Coronary artery (tissue), 2 donors: ENCODE measurements at places on chromosomes 6 and 20.

- DNase-seq = no peak
These were observed 71.7 kb downstream of the B4GALT5 start for GRCh38 chr20:49641683-49642656.

- DNase-seq = no peak
These were observed 196.2 kb downstream of the SAMD5 start for GRCh38 chr6:147704691-147705090.

- DNase-seq = no peak
These were observed 358.2 kb upstream of the ID4 start for GRCh38 chr6:19478992-19479391.

- DNase-seq = no peak
These were observed 8.6 kb downstream of the ADAT2 start for GRCh38 chr6:143441680-143442545.

DNA sequence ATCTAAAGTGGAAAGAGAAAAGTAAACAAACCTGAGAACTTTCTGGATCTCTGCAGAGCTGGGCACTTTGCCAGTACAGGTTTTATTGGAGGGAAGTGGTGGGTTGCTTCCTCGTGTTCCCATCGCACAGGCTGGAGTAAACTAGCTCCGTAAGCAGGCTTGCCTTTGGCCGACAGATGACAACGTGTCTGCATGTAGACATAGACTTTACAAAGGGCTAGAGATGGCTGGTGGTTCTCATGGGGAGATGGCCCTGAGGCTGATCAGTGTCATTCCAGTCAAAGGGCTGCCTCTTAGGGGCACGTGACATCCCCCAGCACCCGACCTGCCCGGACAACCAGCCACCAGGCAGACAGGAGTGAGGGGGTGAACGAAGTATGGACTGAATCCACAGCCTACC is 98.8 kb downstream of the YTHDF1 start:
- DNase-seq = no peak

GRCh38 chr6:44935693-44936300 is 392.3 kb upstream of the RUNX2 start:
- no peak for DNase-seq

DNA sequence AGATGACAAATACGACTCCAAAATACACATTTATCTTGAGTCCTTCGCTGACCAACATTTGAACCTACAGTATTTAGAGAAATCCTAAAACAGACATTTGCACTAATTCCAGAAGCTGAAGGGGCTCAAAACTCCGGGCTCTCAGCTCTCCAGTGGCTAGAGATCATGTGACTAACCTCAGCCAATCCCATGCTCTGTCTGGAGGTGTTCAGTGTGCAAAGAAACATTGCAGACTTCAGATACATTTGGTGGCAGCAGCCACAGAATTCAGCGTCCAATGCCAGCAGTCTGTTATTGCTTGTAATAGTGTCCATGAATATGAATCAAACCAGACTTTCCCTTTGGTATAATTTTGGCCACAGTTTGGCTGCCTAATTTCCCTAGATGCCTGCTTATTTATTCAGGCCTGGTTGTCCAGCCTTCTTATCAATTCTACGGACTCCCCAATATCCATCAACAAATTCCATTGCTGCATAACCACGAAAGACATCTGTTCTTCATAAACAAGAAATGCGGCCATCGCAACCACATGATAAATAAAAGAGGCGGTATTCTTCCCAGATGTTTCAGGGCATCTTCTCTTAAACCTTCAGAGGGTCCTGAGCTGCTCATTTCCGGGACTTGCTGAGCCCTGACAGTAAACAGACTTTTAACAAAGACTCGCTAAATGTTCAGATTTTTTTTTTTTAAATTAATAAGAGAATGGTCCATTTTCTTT is 14.5 kb upstream of the CYP24A1 start:
- no peak for DNase-seq
